Naive thymus-derived CD8-positive, alpha-beta T cell (primary cell): ENCODE measurements at places on chromosomes 6 and 20. TPM values are rescaled to one million over a fixed set of nuclear protein-coding genes. Genes with fewer than 3 reads are reported as not detected.

DNA sequence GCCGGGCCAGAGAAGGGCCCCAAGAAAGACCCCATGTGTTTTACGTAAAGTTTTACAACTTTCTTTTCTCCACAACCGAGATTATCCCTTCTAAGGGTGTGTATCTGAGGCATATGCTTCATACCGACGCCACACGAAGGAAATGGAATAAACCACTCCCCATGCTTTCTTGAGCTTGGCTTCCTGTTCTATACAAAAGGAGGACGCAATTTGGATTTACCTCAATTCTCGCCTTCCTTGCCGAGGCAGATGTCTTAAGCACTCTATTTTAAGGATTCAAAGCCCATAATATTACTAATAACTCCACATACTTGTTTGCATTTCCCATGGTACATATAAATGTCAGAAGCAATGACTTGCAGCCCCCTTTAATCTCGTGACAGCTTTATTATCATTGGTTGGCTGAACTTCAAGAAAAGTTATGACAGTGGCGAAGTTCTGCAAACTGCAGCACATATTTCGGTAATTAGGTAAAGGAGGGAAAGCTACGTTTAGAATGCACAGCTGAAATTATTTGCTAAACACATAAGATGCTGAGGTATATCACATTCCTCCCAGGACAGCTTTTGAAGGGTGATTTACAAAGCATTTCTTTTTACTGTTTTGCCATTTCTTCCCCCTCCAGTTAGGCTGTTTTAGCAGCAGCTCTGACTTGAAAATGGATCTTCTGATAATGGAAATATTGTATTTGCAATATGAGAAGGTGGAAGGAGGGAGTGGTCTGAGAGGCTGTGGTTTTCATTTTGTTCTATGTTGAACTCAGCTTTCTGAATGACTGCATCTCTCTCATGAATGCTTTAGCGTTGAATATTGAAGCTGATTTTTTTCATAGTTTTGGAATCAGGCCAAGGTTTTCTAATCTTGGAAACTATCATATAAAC lies 330.5 kb downstream of the EPHA7 start:
- no peak for DNase-seq

DNA sequence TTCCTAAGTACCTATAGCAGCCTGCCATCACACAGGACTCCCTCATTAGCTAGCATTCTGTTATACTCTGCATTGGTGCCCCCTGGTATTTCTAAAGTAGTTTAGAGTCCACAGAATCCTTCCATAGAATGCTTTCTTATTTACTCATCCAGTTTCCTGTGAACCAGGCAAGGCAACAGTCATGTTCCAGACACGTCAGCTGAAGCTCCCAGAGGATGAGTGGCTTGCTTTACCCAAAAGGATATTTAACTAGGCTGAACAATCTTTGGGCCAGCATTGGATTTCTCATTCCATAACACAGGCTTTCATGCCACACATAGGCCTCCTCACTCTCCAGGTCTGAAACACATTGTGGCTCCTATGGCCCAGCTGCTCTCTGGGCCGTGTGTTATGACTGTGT lies 203.8 kb upstream of the MAP3K7 start:
- DNase-seq, result no peak

DNA sequence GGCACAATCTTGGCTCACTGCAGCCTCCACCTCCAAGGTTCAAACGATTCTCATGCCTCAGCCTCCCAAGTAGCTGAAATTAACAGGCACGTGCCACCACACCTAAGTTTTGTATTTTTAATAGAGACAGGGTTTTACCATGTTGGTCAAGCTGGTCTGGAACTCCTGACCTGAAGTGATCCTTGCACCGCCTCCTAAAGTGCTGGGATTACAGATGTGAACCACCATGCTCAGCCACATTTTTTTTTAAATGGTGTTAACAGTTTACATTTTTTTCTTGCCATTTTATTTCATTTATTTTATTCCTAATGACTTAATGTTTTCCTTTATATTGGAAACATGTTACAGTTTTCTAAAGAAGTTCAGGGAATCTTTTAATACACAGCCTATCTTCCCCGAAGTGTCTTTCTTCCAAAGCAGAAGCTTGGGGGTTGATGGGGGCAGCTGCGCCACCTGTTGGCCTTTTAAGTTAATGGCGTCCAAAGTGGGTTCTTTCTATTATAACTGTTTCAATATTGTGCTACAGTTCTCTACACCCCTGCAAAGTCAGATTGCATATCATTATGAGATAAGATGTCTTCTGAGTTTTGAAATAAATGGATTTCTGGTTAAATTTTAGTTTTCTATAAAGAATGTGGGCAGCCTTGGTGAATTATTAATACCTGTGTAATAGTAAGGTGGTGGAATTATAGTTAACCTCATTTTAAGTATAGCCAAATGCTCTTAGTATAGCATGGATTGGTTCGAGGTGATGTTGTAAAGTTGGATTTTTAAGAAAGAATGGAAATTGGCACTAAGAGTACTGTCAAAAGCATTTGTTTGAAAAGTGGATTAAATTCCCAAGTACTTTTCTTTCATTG lies 42.0 kb upstream of the PLCG1 start:
- DNase-seq, result peak; percentile 50

- no peak for DNase-seq
Observed at GRCh38 chr6:140201787-140202458, 827.5 kb upstream of the CITED2 start.

- DNase-seq, result no peak
Observed at GRCh38 chr6:48389146-48390043, 278.4 kb upstream of the PTCHD4 start.

Gene GSTA1
- not detected for total RNA-seq

Gene KIZ
- total RNA-seq, result 59.7 TPM

Gene APCDD1L
- not detected for total RNA-seq
